ENCODE measurements at places on chromosomes 5 and 9.
A peak's percentile ranks its signal among the peaks of the same experiment; 100 is the strongest.

GRCh38 chr5:76701298-76701697, 14.6 kb upstream of the F2R start:
- no peak for DNase-seq

GRCh38 chr5:72722792-72723452, 93.5 kb upstream of the TNPO1 start:
- DNase-seq: no peak

- DNase-seq: no peak
Observed at GRCh38 chr9:37938121-37938891, 34.4 kb upstream of the SLC25A51 start.

DNA sequence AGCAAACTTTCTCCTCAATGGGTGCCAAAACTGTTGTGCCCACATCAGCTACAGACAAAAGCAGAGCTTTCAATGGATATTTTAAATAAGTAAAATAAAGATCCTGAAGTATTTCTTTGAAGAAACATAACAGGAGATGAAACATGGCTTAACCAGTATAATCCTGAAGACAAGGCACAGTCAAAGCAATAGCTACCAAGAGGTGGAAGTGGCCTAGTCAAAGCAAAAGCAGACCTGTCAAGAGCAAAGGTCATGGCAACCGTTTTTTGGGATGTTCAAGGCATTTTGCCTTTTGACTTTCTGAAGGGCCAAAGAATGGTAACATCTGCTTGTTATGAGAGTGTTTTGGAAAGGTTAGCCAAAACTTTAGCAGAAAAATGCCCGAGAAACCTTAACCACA, 77.9 kb downstream of the ANXA1 start:
- DNase-seq: no peak

- no peak for DNase-seq
Observed at GRCh38 chr9:99255651-99256050, 33.6 kb downstream of the SEC61B start.

DNA sequence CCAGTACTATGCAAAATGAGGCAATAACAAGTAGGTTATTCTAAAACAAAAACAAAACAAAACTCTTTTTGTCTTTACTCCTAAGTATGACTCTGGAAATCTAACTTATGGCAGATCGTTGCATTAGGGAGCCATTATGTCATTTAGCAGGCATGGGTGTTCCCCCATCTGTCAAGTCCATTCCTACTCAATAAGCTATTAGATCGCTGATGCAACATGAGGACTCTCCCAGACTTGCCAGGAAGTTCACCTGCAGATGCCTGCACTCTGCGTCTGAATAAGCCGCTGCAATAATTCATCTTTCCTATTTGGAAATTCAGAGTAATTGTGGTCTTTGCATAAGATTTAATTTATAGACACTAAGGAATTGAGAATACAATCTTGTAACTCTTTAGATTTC, 585.0 kb downstream of the KIF4B start:
- no peak for DNase-seq

- DNase-seq: no peak
Observed at GRCh38 chr5:134651531-134651930, 2.9 kb downstream of the SEC24A start.

DNA sequence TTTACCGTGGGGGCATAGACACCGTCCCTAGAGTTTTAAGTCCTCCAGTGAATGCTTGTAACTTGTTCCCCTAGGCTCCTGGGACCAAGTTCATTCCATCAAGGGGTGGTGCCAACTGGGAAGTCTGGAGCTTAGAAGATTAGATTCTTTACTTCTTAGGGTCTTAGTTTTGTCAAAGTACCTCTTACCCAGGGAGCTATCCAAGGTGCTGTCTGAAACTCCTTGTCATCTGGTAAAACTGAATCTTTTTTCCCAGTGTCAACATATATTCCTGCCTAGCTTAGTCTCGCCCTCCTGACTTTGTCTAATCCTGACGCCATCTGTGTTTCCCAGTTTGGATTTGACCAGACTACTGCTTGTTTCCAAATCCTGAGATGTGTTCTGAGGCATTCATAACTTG, 41.6 kb downstream of the MAMDC2 start:
- DNase-seq: no peak

DNA sequence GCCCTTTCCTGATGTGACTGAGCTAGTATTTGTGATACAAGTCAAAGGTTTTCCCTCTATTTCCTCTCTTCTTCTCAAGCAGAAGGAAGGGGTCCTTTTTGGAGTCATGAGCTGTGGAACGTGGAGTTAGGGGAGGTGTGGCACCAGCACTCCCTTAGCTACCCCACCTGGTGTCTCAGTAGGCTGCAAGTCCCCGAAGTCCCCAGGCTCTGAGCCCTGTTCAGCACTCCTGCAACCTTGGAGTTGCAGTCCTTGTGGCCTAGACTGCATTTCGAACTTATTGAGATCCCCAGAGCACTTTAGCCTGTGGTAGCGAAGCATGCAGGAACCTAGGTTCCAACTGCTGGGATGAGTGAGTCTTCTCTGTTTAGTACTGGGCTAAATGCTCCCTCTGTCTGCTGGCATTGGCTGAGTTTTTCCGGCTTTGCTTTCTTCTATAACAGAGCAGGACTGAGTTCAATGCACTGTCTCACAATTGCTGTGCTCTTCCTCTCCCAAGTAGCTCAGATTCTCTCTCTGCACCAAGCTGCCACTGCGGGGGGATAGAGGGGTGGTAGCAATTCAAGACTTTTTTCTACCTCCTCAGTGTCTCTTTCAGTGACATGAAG, 600.7 kb upstream of the CDH9 start:
- no peak for DNase-seq

GRCh38 chr9:80223897-80224296, 652.1 kb downstream of the TLE4 start:
- no peak for DNase-seq

DNA sequence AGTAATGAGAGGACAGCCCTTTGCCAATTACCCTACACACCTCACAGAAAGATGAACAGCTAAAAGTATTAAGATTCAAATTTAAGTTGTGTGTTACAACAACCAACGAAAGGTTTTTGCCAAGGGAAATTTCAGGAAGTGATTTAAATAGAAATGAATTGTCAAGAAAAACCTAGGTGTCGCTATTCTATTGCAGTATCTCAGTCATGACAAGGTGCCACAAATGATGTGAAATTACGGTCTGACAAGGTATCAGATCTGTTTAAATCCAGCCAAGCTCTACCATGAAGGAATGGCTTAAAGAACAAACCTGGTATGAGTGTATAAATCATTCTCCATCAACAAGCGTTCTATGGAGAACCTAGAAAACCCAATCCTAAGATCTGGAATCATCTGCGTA, 189.7 kb downstream of the ATPSCKMT start:
- DNase-seq: no peak

DNA sequence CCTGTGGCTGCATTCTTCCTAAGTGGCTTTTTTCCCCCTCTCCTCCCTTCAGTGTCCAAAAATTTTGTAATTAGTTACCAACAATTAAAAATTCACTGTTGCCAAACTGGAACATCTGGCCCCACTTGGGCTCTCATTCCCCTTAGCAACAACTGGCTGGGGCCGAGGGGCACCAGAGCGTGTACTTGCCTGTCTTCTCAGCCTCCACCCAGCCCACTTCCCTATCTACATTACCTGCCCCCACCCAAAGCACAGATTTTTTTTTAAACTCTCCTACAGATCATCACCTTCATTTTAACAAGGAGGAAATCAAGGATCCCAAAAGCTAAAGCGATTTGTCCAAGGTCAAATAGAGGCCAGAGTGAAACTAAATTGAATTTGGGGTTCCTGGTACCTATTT, 278.8 kb downstream of the EBF1 start:
- no peak for DNase-seq

- no peak for DNase-seq
Observed at GRCh38 chr9:126225611-126226609, 100.7 kb upstream of the MVB12B start.

DNA sequence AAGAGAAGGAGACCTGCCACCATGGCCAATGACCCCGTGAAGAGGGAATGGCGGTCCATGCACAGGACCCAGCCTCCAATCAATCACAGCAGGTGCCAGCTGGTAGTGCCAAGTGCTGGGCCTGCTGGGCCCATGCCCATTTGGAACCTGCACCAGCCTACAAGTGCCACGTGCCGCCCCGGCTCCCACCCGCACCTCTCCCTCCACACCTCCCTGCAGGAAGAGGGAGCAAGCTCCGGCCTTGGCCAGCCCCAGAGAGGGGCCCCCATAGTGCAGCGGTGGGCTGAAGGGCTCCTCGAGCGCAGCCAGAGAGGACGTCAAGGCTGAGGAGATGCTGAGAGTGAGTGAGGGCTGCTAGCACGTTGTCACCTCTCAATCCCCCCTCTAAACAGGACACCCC, 37.8 kb upstream of the NPR3 start:
- no peak for DNase-seq

DNA sequence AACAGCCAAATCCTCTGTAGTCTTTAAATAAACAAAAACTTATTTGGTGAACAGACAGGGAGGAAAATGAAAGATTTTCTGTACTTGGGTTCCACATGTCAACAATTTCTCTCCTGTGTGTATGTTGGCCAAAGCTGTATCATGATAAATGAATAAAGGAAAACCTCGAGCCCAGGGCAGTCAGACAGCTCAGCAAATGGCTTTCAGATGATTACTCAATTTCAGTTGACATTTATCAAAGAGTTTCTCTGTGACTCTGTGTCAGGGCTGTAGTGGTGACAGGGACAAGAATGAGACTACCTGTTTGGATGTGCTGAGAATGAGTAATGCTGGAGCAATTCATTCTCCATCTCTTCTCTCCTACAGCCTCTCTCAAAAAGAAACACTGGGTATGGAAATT, 45.7 kb upstream of the PTGS1 start:
- no peak for DNase-seq

GRCh38 chr9:21995666-21996398, 1.2 kb downstream of the CDKN2B-AS1 start:
- peak; percentile 59 for DNase-seq

- DNase-seq: no peak
Observed at GRCh38 chr9:85630676-85631075, 111.1 kb downstream of the AGTPBP1 start.

- no peak for DNase-seq
Observed at GRCh38 chr9:93111371-93112115, 15.5 kb downstream of the CARD19 start.

- no peak for DNase-seq
Observed at GRCh38 chr9:82334286-82334685, 345.7 kb downstream of the SPATA31D1 start.

- no peak for DNase-seq
Observed at GRCh38 chr5:61840361-61840760, 465.6 kb upstream of the KIF2A start.

GRCh38 chr9:114303977-114304376, 18.9 kb upstream of the ORM1 start:
- peak; percentile 43 for DNase-seq

DNA sequence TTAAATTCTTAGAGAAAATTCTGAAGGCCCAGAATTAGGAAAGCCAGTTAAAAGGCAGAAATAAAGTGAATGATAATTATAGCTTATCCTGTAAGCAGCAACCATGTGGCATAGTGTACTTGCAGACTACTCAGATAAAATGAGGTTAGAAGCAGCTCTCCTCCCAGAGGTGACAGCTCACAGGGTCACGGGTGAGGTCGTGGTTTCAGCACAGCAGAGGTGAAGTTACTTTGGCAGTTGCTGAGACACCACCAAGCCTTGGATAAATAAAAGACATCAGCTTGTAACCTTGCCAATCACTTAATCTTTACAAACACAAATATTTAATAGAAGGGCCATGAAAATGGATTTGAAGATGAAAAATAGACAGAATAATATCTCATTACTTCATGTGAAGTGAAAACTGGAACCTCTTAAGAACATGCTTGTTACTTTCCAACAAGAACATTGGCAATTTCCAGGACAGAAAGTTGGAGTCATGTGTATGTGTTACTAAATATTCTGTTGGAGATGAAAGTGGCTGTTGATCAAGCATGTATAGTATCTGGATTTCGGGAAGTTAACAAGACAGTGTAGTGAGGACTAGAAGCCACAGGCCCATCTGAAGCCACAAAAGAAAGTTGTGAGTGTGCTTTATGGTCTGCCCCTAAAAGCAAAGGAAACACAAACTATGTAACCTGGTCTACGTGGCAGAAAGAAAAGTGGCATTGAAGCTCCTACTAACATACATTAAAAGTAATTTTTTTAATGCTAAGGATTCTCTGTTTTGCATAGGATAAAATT, 134.4 kb downstream of the ERCC6L2 start:
- DNase-seq: peak; percentile 70

GRCh38 chr5:17882760-17883488, 248.7 kb downstream of the TAF11L14 start:
- no peak for DNase-seq

Measured in activated CD8-positive, alpha-beta memory T cell treated with anti-CD3 and anti-CD28 coated beads, Interleukin-2, amount 50 U/mL, for 48 hours (primary cell).